IPS DF 19.7 (cell line): ENCODE measurements at places on chromosomes 2 and 18.

- no peak for DNase-seq
These were observed 107.5 kb upstream of the SERPINE2 start for GRCh38 chr2:224146356-224147160.

- no peak for DNase-seq
These were observed 275.3 kb upstream of the RAB12 start for GRCh38 chr18:8333961-8334360.

DNA sequence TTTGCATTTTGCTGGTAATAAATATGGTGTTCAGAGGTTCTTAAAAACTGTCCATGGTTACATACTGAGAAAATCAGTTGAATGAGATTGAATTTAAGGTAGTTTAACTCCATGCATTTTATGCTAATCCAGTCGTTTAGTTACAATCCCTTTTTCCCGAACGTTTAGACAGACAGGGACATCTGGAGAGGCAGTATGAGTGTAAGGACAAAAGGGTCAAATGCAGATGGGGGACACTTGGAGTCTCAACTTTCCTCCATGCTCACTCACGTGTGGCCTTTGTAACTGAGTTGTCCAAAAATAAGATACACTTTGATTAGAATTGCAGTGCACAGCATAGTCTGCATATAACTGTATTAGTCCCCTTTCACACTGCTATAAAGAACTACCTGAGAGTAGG lies 63.9 kb downstream of the RDH14 start:
- DNase-seq, result no peak

GRCh38 chr2:107063228-107063627 lies 177.3 kb upstream of the ST6GAL2 start:
- no peak for DNase-seq

GRCh38 chr18:70116949-70117348 lies 88.5 kb downstream of the RTTN start:
- DNase-seq, result no peak
